ENCODE measurements at places on chromosomes 6 and 20.
A peak's percentile ranks its signal among the peaks of the same experiment; 100 is the strongest.

GRCh38 chr20:9286501-9287461 lies 217.9 kb downstream of the PLCB4 start:
- no peak for DNase-seq

DNA sequence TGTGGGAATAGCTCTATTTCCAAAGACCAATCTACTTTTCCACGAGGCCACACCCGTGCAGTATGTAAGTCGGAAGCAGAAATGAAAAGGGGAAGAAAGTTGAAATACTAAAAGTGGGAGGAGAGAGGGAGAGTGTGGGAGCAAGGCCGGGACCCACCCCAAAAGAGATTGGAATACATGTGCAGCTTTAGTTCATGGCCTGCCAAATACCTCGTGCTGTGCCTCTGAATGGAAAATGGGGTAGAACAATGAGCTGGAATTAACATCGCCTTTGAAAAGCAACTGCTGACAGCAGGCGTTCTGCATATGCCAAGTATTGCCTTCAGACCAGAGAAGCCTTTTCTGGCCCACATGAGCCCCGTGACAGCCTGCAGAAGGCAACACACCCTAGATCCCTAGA lies 155.6 kb downstream of the CD83 start:
- DNase-seq, result no peak

- DNase-seq, result no peak
Measured at GRCh38 chr20:4134861-4135379, 119.6 kb upstream of the RNF24 start.

- no peak for DNase-seq
Measured at GRCh38 chr6:148244217-148244935, 98.3 kb upstream of the SASH1 start.

DNA sequence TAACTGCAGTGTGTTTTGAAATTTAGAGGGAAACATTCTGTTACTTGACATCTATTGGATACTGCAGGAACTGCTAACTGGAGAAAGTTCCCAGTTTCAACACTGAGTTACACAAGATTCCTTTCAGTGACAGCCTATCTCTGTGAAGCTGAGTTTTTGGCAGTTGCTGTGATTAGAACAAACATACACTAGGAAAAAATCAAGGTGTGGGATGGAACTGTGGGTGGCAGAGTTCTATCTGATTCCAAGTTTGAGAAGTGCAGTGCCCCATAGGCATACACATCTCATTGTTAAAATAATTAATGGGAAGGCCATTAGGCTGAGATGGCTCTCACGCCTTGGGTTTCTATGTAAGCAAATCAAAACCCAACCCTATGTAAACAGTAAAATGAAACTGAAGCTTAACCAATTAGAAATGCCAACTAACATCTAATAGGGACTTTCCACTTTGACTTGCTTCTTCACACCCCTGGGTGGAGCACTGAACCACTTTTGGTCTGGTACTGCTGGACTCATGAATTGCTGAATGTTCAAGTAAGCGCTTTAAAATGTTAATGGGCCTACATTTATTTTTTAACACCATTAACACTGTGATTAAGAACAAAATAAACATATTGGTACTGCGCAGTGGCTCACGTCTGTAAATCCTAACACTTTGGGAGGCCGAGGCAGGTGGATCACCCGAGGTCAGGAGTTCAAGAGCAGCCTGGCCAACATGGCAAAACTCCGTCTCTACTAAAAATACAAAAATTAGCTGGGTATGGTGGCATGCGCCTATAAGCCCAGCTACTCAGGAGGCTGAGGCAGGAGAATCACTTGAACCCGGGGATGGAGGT lies 55.2 kb upstream of the TBC1D7 start:
- DNase-seq, result no peak

- DNase-seq, result no peak
Measured at GRCh38 chr6:120211955-120212792, 862.6 kb upstream of the MAN1A1 start.

- no peak for DNase-seq
Measured at GRCh38 chr6:98775205-98775604, 59.2 kb upstream of the POU3F2 start.

GRCh38 chr6:35082733-35083403 lies 58.3 kb downstream of the TCP11 start:
- no peak for DNase-seq

- no peak for DNase-seq
Measured at GRCh38 chr20:62285722-62286121, 17.1 kb upstream of the ADRM1 start.

DNA sequence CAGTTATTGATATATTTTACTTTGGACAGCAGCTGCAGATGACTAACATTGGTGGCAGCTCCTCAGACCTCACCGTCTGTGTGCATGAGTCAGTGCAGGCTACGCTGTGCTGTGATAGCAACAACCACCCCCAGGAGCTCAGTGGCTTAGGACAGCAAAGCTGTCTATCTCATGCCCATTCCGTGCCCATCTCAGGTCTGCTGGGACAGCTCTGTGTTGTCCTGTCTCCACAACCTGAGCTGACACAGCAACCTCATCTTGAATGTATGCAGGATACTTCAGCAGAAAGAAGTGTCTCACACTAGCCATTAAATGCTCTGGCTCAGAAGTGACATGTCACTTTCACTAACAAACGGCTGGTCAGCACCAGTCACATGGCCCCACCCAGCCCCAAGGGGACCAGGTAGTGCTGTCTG lies 47.7 kb downstream of the BANF2 start:
- DNase-seq, result no peak

GRCh38 chr6:159969204-159969912 lies 476 bp downstream of the IGF2R start:
- DNase-seq, result peak; percentile 24

- DNase-seq, result no peak
Measured at GRCh38 chr6:131840441-131840840, 32.6 kb downstream of the ENPP1 start.

DNA sequence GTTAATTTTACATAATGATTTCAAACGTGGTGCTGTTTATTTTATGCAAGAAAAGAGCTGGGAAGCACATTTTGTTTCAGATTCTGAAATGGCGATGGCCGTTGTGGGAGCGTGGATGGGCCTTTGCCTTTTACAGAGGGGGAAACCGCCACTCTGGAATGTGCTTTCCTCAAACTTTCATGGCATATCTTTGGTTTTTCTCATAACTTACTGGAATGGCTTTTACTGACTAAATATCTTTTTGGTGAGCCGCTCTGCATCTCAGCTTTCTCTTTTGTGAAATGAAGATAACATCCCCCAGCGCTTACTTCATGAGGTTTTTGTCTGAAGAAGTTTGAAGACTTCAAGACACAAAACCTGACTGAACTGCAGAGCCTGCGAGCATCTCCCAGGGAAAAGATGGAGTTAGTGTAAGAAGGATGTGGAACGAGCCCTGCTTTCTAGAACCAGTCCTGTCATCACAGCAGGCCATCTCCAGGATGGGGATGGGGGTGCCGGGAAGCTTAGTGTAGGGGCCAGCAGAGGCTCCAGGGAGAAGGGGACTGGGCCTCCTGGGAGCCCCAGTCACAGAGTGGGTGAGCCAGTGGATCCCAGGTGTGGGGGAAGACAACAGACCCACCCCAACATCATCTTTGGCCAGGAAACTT lies 61.8 kb upstream of the TIAM2 start:
- no peak for DNase-seq

GRCh38 chr6:22435151-22435550 lies 134.2 kb upstream of the HDGFL1 start:
- peak; percentile 24 for DNase-seq

- DNase-seq, result no peak
Measured at GRCh38 chr6:148401571-148401970, 58.9 kb downstream of the SASH1 start.

DNA sequence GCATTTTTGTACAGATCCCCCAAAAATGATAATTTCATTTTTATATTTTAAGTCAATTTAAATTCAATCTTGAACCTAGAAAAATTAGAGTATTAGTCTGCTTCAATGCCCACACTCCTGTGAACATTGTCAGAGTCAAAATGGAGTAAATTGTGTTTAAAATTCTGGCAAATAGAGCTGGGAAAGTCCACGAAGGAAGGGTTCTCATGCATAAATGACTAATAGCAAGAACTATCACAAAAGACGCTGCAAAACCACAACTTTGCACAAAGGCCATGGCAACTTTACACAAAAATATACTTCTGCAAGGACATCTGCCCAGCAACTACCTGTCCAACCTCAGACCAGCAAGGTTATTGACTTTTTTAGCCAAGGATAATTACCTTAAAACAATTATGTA lies 203.2 kb upstream of the SMLR1 start:
- DNase-seq, result no peak

Measured in WERI-Rb-1 (cell line).